ENCODE measurements at places on chromosomes 7 and 10. TPM values are rescaled to one million over a fixed set of nuclear protein-coding genes. Genes with fewer than 3 reads are reported as not detected.

- no peak for DNase-seq
These were observed 50.5 kb downstream of the HECTD2 start for GRCh38 chr10:91460681-91461080.

- no peak for DNase-seq
These were observed 12.4 kb upstream of the JAZF1 start for GRCh38 chr7:28192786-28193585.

- no peak for DNase-seq
These were observed 24.3 kb downstream of the CBLL1 start for GRCh38 chr7:107768263-107768662.

GRCh38 chr10:4848356-4849041 lies 22.5 kb downstream of the AKR1E2 start:
- DNase-seq = no peak

DNA sequence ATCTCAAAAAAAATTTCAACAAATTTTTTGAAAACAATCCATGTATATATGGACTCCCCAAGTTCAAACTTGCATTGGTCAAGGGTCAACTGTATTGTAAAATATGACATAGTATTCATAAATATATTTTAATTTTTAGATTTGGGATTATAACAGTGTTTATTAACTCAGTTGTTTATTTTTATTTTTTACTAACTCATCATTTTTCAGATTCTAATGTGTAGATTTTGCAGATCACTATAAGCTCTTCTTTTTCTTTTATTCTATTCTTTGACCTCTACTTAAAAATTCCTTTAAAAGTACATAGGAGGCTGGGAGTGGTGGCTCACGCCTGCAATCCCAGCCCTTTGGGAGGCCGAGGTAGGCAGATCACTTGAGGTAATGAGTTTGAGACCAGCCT lies 8.7 kb downstream of the MEIG1 start:
- no peak for DNase-seq

GRCh38 chr7:2198206-2198605 lies 34.5 kb downstream of the MAD1L1 start:
- DNase-seq = no peak

DNA sequence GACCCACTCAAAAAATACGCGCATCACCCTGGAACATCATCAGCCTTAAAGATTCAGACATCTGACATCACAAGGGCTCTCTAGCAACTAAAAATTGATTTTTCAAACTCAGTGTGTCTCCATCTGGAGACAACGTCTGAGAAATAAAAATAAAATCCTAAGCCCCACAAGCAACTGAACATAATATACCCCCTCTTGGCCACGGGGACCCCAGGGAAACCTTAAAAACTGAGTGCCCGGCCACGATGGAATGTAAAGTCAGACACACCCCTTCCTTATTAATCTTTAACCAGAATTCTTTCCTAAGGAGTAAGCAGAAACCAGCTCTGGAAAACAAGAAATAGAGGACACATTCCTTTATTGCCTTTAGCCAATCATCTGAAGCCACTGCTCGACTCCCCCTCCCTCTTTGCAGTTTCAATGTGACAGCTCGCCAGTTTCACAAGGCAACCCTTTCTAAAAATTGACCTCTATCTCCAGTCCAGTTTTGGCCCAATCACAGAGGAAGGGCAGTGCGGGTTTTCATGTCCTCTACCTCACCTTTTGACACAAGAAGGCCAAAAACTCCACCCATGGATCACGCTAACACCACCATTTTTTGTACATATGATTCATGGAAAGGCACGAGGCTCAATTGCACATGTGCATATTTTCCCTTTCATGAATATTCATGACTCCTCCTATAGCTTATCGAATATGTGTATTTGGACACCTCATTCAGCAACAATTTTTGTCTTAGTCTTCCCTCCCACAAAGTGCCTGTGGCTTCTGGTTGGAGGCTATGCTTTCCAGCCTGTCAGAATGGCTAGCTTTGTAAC lies 24.2 kb downstream of the IFIT3 start:
- no peak for DNase-seq

- no peak for DNase-seq
These were observed 531.0 kb downstream of the DNAJB6 start for GRCh38 chr7:157867685-157868305.

- no peak for DNase-seq
These were observed 17.1 kb upstream of the SCIN start for GRCh38 chr7:12553416-12553815.

GRCh38 chr10:76632767-76633051 lies 1004.9 kb downstream of the KCNMA1 start:
- no peak for DNase-seq

DNA sequence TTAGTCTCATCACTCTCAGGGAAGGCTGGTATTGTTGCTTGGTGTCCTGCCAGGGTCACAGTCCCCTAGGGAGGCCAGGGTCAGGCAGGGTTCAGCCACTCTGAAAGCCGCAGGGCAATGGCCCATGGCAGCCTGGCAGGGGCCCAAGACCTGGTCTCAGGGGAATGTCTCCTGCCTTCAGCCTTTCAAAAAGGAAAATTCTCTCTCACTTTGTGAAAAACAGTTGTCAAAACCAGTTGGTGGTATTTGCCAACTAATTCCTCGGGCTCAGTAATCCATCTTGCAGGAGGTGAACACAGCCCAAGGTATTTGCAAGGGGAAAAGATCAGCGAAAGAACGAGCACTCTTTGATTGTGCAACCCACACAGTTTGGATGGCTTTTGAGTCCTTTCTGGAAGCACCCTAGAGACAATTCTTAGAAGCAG lies 101.5 kb downstream of the JCAD start:
- DNase-seq = no peak

The SYNPO2L gene
- total RNA-seq = 0.79 TPM

The PRR15 gene
- 3.0 TPM for total RNA-seq

The HIF1AN gene
- total RNA-seq = 14.4 TPM

The WDR86 gene
- 6.8 TPM for total RNA-seq

The FAM237B gene
- total RNA-seq = not detected

The CNOT4 gene
- 36.1 TPM for total RNA-seq

The JCAD gene
- 52.0 TPM for total RNA-seq

The EPHA1 gene
- 3.2 TPM for total RNA-seq

Data from urinary bladder (tissue), 4 donors.